ENCODE measurements at places on chromosomes 2 and 18.

DNA sequence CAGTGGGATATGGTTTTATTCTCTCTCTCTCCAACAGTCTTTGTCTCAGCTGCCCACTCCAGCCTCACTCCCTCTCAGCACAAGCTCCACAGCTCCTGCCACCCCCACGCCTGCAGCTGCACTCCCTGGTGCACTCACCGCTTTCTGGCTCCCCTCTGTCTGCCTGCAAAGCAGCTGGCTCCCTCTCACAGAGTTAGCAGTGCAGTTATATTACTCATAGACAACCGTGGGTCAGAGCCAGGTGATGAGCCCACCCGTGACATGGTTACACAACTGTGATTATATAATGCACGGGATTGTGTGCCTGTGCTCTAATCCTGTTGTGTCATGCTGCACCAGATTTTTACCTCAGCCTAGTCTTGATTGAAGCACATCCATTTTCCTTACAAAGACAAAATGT lies 276.9 kb upstream of the CHAC2 start:
- no peak for DNase-seq

- no peak for DNase-seq
These were observed 7.8 kb downstream of the CCDC85A start for GRCh38 chr2:56191617-56192016.

DNA sequence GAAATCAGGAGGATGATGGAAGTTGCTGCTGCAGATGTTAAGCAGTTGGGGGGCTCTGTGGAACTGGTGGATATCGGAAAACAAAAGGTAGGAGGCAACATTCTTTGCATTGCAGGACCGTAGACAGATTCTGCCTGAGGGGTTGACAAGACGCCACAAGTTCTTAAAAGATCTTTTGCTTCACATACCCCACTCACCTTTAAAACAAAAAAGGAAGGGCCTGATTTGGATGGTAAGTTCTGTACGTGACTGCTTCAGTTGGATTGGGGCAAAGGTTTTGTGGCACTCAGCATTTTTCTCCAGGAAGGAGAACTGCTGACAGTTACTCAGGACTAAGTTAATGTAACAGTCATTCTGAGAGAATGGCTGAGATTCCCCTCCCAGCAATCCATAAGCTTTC lies 5.2 kb downstream of the CNDP2 start:
- no peak for DNase-seq

GRCh38 chr2:128370468-128371247 lies 52.0 kb upstream of the HS6ST1 start:
- DNase-seq: no peak

GRCh38 chr2:239360421-239361310 lies 40.2 kb downstream of the HDAC4 start:
- DNase-seq: no peak

DNA sequence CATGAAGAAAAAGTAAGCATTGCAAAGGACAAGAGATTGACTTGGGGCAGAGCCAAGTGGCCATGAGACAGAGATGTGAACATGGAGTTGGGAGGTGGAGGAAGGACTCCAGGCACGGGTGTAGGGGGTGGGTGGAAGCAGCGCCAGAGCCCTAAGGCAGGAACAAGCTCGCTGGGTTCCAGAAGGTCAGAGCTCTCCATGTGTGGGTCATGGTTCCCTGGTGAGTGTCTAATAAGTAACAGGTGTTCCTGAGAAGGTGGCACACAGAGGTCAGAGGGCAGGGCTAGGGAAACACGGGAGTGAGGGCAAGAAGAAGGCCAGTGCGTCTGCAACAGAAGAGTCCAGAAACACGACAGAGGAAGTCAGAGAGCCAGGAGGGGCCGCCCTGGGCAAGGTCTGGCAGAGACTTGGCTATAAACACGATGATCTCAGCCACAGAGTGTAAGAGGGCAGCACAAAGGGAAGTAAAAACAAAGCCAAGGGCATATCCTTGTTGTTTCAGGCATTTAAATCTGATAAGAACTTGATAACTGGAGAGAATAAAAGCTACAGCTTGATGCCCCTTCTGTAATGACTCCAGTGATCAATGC lies 260.8 kb downstream of the TGIF1 start:
- DNase-seq: no peak

DNA sequence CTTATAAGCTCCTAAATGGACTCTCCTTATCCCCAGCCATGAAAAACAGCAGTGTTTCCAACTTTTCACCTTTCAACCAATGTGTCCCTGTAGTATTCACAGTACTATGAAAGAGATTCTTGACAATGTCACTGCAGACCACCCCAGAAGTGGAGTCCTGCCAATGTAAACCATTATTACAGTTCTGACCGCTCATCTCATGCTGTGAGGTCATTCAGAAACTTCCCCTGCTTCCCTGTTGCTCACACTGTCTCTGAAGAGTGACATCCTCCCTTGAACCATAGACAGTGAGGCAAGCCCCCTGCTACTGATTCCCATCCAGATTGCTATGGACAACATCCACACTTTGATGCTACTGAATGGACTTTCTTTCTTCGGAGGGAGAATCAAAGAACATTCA lies 1523.7 kb upstream of the ACVR2A start:
- DNase-seq: no peak
